ENCODE measurements at places on chromosomes 1 and 21.
A peak's percentile ranks its signal among the peaks of the same experiment; 100 is the strongest.

GRCh38 chr1:160097151-160097910 is 1.1 kb downstream of the IGSF8 start:
- DNase-seq = no peak

- no peak for DNase-seq
Measured at GRCh38 chr1:117644696-117645311, 39.0 kb downstream of the TENT5C start.

DNA sequence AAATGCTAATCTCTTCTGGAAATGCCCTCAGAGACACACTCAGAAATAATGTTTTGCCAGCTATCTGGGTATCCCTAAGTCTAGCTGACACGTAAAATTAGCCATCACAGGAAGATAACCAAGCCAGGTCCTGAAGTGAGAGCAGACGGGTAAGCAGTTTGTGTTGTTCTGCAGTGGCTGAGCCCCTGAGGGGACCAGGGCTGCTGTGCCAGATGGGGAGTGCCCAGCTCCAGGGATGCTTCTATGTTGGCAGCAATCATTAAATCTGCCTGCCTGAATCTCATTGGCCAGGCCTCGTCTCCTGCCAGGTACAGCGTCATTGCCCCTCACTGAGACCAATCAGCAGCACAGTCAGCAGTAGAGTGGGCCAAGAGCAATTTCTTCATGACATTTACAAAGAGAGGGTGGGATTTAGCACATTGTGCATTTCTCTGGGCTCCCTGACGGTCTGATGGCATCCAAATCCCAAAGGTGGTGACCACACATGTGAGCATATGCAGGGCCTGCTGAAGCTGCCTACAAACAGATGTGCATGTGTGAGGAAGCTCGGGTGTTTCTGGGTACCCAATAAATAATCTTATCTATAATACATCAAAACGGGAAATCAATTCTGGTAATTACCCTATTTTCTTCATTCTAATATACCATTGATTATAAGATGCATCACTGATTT is 58.7 kb upstream of the LRRN2 start:
- no peak for DNase-seq

- peak; percentile 86 for DNase-seq
Measured at GRCh38 chr1:23168445-23169194, at the start of gene LUZP1. LUZP1 (minus strand) TSS chr1:23168856.

DNA sequence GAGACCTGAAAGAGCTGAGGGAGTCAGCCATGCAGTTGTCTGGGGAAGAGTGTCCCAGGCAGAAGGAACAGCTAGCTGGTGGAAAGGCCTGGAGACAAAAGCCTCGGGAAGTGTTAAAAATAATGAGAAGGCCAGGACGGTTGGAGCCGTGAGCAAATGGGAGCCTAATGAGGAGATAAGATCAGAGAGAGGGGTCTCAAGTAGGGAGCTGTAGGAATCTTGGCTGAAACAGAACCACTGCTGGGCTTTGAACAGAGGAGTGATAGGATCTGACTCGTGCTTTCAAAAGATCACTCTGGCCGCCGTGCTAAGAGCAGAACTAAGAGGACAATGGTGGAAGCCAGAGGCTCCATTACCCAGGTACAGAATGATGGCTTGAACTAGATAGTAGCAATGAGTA is 1.9 kb upstream of the FOXJ3 start:
- DNase-seq = no peak

- DNase-seq = no peak
Measured at GRCh38 chr1:91997607-91998195, 32.1 kb upstream of the EPHX4 start.

DNA sequence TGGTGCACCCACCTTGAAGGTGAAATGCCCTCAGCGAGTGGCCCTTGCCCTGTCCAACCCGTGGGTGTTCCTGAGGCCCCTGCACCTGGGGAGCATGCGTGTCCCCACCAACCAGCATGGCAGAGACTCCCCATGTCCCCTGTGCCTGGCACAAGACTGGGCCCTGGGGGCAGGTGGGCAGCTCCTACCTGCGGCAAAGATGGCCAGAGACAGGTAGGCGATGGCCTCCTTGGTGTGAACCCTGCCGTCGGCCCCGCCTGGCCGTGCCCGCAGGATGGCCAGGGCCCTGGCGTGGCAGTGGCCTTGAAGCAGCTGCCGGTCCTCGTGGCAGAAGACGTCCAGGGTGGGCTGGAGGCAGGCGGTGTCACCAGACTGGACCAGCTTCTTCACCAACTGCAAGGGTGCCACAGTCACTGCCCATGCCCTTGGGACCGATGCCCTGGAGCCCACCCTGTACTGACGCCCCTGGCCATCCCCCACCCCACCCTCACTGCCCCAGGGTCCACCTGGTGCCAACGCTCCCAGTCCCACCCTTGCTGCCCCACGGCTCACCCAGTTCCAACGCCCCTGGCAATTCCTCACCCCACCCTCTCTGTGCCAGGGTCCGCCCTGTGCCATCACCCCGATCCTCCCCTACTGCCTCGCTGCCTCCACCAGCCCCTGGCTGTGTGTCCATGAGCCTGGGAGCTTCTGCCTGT is 15.7 kb downstream of the TTC34 start:
- no peak for DNase-seq

DNA sequence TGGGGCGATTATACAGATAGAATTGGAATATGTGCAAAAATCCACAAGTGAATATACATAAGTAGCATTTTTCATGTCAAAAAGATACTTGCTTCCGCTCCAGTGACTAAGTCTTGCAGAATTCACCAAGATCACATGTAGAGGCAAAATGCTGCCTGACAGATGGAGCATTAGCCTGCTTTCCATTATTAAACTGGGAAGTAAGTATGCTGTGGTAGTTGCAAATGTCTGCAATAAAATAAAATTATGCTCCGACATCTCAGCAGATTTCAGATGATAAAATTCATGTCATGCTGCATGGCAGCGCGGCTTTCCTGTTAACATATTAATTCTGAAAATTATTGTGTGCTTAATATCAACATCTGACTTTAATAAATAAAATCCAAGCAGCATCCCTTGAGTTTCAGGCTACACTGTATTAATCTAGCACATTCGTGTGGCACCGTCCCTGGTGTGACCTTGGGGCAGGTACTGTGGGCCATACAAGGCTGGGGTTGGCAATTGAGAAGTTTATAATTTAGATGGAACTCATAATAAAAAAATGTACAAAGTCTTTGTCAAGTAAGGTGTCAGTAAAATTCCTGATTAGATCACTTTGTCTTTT is 366.4 kb upstream of the ZP4 start:
- no peak for DNase-seq

- peak; percentile 13 for DNase-seq
Measured at GRCh38 chr1:16026723-16027484, 5.1 kb downstream of the CLCNKA start.

- DNase-seq = no peak
Measured at GRCh38 chr1:162701286-162701685, 69.0 kb downstream of the DDR2 start.

- no peak for DNase-seq
Measured at GRCh38 chr1:58722967-58723366, 23.1 kb upstream of the MYSM1 start.

DNA sequence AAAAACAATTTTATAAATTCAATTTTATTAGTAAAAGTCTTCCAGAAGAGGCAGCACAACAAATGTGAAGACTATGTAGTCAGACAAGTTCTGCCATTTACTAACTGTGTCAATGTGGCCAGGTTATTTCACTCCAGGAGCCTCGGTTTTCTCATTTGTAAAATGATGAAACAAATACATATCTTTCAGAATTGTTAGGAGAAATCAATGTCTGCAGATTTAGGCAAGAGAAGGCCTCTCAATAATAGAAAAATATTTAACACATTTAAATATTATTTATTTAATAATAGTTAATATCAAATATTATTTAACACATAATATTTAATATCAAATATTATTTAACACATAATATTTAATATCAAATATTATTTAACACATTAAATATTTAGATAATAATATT is 75.6 kb upstream of the PTGFR start:
- no peak for DNase-seq

DNA sequence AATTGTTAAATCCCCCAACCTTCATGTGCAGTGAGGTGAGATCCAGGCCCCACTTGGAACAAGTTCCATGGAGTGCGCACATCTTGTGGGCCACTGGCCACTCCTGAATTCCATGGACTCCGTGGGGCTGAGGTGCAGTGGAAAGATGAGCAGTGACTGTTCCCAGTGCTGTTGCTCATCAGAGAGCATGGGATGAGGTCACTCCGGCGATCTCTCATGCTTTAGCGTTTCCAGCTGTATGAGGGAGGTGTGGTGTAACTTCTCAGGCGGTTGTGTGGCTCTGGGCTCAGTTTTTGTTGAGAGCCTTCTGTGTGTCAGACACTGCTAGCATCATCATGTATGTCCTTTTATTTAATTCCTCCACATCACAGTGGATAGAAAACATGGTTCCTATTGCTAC is 96.2 kb downstream of the GALNT2 start:
- DNase-seq = no peak

DNA sequence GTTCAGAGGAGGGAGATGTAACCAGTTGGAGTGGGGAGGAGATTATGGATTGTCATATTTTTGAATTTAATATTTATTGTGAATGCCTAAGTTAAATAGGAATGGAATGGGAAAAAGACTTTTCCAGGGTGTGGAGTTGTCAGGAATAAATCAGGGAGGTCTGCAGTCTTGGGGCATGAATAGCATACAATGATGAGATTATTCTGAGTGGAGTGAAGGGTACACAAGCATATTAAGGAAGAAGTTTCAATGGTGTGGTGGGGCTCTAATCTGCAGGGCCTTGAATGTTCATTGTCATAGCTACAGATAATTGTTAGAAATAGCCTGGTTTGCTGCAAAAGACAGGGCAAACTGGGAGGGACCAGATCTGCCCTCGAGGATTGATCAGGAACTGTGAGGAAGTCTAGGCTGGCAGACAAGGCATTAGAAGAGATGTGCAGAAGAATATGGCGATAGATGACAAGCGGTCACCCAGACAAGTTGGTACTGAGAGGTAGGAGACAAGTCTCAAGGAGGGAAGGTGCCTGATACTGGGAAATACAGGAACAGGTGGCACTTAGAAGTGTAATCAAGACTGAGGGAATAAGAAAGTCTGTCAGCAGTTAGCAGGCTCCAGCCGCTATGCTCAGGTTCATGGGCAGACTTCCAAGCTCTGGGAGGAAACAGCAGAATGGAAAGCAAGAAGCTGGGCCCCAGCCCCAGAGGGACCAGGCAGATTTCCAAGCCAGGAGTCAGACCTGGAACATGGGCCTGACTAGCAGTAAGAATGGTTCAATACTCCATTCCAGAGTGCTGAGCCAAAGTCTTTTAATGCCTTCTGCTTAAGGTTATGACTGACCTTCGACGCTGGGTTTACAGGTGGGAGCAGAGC is 20.9 kb upstream of the RGL1 start:
- DNase-seq = no peak

- no peak for DNase-seq
Measured at GRCh38 chr1:22236900-22237299, 94.0 kb upstream of the WNT4 start.

- DNase-seq = no peak
Measured at GRCh38 chr21:45336870-45337269, 49.2 kb upstream of the POFUT2 start.

DNA sequence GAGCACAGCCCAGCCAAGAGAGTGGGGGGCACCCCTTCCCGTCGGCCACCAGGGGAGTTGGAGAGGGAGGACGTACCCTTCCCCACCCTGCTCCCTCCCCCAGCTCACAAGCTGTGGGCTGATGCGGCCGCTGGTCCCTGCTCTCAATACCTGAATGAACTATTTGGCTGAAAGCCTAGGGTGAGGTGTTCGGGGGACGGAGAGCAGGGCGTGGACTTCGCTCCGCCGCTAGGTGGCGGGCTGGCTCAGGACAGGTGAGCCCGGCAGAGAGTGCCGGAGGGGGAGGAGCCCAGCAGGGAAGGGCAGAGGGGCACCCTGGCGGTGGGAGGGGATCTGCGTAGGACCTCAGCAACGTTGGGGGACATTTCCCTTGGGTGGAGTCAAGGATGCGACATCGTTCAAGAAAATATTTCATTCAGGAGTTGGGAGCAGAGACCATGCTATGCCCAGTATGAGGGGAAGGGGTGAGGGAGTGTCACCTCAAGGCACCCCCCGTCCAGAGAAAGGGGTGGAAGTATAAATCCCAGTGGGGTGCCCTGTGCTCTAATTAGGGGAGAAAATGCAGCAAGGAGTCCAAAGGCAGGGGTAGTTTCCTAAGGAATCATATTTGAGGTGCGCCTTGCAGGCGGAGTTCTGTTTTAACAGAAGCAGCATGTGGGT is 12.0 kb upstream of the RHBG start:
- DNase-seq = peak; percentile 53

- no peak for DNase-seq
Measured at GRCh38 chr1:98045211-98045766, 124.5 kb upstream of the DPYD start.

DNA sequence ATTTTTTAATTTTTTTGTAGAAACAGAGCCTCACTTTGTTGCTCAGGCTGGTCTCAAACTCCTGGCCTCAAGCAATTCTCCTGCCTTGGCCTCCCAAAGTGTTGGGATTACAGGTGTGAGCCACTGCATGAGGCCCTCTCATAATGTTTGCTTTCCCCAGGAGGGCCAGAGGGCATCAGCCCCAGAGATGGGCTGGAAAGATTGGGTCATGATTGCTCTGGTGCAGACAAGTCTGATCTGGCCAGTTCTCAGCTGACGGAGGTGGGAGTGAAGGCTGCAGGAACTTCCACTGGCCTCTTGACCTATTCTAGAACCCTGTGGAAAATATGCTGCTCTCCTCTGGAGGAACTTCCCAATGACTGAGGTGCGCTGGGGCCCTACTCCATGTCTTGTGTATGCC is 43.4 kb upstream of the RD3 start:
- no peak for DNase-seq

- no peak for DNase-seq
Measured at GRCh38 chr1:205032508-205032907, 10.5 kb upstream of the CNTN2 start.

GRCh38 chr1:175877939-175878737 is 134.7 kb upstream of the TNR start:
- no peak for DNase-seq

- no peak for DNase-seq
Measured at GRCh38 chr21:39444421-39445180, 977 bp downstream of the LCA5L start.

GRCh38 chr21:45302082-45303061 is 14.7 kb upstream of the POFUT2 start:
- DNase-seq = peak; percentile 28

DNA sequence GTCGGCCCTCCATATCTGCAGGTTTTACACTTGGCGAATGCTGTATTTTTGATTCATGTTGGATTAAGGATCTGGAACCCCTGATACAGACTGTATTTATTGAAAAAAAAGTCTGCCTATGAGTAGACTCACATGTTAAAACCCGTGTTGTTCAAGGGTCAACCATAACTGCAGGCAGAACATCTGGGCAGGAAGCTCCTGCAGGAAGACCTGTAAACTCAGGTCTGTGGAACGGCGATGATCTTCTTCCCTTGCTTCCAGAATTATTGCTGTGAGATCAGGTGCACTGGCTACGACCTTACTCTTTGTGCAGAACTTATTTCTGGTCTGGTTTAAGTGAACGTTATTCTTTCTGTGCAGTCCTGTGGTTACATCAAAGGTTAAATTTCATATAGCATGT is 96.6 kb downstream of the DISC1 start:
- DNase-seq = no peak

DNA sequence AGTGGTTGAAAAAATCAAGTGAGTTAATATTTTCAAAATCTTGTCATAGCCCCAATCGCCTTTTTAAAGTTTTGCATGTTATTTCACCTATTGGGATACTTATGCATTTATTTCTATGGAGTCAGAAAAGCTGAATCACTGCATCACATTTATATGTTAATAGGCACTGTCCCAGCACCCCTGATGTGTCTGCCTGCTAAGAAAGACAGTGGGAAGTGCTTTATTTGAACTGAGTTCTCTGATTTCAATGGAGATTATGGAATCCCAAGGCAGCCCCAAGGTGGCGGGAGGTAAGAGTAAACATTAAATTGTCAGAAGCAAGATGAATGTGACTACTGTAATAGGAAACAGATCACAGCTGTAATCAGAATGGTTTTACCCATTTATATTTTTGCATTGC is 2225.7 kb downstream of the NCAM2 start:
- no peak for DNase-seq
